ENCODE measurements at places on chromosomes 4 and X.

- no peak for DNase-seq
Observed at GRCh38 chr4:151581570-151581969, 172.6 kb downstream of the FHIP1A start.

DNA sequence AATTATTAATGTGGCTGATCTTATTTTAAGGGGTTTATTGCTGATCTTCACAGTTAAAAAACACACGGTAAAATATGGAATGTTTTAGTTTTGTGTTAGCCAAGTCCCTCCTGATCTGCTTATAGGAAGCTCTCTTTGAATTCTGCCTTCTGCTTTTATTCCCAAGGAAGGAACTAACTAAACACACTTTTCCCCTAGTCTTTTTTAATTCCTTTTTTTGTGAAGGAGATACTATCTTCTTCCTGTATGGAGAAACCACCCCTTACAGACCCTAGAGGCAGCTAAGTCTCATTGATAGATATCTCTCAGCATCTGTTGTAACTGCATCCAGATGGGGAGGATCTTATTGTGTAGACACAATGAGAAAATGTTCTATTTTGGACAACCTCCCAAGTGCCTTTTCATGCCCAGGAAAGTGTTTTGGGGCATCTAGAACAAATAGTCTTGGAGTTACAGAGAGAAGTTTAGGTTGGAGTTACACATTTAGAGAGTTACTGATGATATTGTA, 64.4 kb downstream of the AFF1 start:
- DNase-seq = no peak

GRCh38 chr4:67071641-67072040, 473.7 kb downstream of the CENPC start:
- no peak for DNase-seq

DNA sequence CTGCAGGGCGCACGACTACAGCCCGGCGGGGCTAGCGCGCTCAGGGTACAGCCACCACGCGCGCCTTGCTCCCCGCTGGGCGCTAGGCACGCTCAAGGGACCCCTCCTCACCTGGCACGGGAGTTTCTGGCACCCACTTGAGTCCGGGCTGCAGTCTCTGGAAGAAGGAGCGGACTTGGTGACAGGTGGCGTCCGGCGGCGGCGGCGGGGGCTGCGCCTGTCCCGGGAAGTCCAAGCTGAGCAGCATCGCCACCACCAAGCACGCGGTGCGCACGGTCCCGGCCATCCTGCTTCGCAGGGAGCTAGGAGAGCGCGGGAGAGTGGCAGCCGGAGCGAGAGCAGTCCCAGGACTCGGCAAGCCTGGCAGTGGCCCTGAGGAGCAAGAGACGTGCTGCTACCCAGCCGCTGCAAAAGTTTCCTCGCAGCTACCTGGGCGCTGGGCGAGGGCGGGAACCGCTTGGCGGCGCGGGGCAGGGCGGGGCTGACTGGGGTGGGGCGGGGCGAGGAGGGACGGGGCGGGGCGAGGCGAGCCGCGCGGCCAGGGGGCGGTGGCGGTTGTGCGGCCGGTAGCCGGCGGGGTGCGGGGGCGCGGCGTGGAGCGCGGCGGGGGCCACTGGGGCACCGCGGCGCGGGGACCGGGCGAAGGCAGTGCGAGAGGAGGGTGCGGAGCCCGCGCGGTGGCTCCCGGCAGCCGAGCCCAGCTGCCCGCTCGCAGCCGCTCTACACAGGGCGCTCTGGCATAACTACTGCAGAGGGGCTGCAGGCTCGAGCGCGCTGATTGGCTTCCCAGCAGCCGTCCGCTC, at the start of gene GPC3:
Gene GPC3 (minus strand): TSS at position 431 of the 803 bp plus-strand sequence.
- DNase-seq = peak; percentile 21

GRCh38 chr4:132493476-132493875, 655.6 kb upstream of the PCDH10 start:
- no peak for DNase-seq

DNA sequence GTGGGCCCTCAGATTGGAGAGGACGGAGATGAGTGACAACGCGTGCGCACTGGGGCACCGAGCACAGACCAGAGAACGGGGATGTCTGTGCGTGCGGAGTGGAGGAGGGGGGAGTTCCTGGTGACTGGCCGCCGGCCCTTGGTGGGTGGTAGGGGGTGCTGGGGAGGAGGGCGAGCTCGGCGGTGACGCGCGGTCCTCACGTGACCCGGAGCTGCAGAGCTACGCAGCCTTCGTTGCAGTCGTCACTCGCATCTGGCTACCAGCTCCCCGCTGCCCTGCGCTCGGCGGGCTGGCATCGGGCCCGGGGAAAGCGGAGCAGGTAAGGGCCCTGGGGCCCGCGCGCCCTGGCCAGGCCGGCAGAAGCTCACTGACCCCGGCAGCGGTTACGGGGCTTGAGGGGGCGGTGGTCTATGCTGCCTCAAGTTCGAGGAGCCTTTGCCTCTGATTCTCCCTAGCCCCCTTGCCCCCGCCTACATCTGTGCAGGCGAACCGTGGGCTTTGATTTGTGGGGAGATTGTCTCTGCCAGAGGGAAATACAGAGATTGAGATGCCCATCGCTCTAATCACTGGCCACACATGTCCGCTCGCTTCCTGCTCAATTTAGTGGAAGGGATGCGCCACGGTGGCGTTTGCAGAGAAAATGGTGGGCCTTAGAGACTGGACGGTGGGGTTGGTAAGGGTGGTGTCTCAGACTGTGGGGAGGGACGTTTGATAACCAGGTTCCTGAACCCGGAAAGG, at the start of gene ARMCX4:
Gene ARMCX4 (plus strand): TSS at position 245 of the 738 bp plus-strand sequence. CDS start 3,134 bp downstream, outside the sequence.
- no peak for DNase-seq

- no peak for DNase-seq
Observed at GRCh38 chrX:43448688-43449087, 207.4 kb upstream of the MAOA start.

- DNase-seq = no peak
Observed at GRCh38 chr4:70654605-70655011, 11.7 kb downstream of the JCHAIN start.

DNA sequence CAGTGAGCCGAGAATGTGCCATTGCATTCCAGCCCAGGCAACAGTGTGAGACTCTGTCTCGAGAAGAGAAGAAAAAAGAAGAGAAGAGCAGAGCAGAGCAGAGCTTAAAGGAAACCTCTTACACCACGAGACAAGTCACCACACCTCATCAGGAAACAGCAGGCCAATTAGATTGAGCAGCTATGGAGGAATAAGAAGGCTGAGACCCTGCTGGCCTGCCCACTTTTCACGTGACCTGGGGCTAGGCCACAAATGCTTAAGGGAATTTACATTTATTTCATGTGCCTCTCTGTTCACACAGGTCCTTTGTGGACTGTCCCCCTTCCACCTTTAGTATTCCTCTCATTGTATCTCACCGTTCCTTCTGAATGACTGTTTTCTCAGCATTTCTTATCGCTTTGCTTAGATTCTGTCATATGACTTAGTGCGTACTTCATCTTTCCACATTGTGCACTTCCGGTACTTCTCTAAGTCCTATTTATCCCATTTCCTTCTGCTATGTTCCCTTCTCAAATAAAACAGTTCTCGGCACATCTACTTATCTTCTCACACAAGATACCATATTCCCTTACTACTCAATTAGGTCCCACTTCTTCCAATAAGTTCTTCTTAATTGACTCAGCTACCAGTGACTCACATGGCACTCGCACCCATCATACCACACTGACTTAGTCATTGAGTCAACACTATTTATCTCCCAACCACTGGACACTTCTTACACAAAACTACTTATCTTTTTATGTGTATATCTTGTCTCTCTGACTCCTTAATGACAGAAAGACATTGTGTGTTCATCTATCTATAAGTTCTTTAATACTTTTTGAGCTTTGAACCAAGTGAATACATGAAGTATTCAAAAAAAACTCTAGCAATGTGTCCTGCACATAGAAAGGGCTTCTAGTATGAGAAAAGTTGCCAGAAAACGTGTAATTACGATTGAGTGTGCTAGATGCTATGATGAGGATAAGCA, 11.0 kb downstream of the CUL4B start:
- no peak for DNase-seq

DNA sequence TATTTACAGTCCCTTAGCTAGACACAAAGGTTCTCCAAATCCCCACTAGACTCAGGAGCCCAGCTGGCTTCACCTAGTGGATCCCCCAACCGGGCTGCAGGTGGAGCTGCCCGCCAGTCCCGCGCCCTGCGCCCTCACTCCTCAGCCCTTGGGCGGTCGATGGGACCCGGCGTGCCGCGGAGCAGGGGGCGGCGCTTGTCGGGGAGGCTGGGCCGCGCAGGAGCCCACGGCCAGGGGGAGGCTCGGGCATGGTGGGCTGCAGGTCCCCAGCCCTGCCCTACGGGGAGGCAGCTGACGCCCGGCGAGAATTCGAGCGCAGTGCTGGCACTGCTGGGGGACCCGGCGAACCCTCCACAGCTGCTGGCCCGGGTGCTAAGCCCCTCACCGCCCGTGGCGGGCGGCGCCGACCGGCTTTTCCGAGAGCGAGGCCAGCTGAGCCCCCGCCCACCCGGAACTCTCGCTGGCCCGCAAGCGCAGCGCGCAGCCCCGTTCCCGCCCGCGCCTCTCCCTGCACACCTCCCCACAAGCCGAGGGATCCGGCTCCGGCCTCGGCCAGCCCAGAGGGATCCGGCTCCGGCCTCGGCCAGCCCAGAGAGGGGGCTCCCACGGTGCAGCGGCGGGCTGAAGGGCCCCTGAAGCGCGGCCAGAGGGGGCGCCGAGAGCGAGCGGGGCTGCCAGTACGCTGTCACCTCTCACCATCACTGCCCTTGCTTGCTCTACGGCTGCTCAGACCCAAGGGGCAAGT, 39.4 kb downstream of the WFS1 start:
- no peak for DNase-seq

- DNase-seq = no peak
Observed at GRCh38 chrX:13177921-13178566, 133.6 kb upstream of the FAM9C start.

- DNase-seq = no peak
Observed at GRCh38 chr4:20305976-20306375, 54.3 kb downstream of the SLIT2 start.

DNA sequence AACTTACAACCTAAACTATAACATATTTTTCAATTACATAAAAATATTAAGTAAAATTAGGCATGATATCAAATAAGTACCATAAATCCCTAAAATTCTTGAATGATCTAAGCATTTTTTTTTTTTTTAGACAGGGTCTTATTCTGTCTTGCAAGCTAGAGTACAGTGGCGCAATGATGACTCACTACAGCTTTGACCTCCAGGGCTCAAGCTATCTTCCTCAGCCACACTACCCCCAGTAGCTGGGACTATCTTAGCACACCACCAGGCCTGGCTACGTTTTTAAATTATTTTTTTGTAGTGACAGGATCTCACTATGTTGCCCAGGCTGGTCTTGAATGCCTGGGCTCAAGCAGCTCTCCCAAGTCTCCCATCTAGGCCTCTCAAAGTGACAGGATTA, 1042.3 kb downstream of the FSTL5 start:
- no peak for DNase-seq

- DNase-seq = no peak
Observed at GRCh38 chr4:165006456-165006855, 25.3 kb upstream of the TRIM60 start.

DNA sequence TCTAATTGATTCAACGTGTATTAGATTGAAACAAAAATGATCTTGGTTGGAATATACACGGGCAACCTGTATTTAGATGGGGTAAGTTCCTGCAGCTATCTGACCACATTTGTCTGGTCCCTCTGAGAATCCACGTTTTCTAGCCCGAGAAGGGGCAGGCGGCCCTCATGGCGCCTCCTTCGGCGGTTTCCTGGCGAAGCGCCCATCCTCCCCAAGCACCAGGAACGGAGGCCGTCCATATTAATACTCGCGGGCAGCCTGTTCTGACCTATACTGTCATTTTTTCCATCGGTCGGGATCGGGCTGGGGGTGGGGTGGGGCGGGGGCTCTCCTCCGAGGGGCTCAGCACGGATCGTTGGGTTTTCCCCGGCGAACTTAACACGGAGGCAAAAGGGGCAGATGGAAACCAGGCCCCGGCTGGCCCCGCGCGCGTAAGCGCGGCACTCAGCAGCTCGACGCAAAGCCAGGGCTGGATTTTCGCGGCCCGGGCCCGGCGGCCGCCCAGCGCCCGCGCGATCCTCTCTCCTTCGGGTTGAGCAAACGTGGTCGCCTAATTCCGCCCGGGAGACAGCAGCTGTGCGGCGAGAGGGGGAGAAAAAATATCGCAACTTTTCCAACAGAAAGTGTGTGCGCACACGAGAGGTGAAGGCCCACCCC, 77.2 kb upstream of the BCOR start:
- DNase-seq = no peak

DNA sequence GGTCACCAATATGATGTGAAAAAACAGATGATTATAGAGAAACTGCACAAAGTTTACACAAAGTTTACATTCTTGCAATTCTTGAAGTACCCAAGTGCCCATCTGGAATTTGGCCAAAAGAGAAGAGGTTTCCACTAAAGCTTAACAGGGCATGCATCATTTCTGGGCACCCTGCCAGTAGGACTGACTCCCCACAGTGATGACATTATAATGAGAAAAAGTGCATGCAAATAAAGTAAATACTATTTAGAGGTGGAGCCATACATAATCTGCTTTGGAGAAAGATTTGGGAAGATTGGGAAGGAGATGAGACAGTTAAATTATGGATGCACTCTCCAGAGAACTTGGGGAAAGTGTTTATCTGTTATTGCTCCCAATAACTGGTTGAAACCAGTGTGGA, 93.7 kb upstream of the TRPC3 start:
- no peak for DNase-seq

DNA sequence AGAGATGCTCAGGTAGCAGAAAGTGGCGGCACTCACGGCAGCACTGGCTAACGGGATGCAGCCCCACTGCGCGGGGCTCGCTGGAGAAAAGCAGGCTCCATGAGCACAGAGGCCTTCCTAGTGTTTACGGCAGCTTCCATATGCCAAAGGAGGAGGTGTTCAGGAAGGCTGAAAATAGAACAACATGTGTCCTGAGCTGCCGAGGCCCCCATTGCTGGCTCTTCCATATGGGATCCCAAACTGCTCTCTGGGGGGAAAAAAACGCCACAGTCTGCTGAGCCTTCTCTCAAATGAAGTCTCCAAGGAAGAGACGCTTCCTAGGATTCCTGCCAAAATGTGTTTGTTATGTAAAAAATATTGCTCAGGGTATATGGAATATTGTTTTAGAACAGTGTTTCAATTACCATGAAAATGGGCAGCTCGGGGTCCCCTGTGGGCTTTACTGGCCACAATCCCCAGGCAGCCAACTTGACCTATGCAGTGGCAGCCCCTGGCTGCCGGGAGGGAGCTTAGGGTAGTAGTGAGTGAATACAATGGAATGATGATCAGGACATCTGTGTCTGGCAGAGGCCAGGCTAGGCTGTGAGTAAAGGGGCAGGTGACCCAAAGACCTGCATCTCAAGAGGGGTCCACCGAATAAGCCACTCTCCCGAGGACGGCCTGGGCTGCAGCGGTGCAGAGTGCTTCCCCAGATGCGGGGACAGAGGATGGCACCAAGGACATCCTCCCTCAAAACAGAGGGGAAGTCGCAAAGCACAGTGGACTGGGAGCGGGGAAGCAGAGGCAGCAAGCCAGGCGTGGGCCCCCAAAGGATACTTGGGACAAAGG, 170.1 kb downstream of the AFAP1 start:
- no peak for DNase-seq

Measured in stimulated activated CD4-positive, alpha-beta T cell treated with anti-CD3 and anti-CD28 coated beads, TNF-alpha, amount 100 ng/mL, for 1 hour (primary cell).